Effector CD8-positive, alpha-beta T cell (primary cell): ENCODE measurements at places on chromosomes 5 and 9.

DNA sequence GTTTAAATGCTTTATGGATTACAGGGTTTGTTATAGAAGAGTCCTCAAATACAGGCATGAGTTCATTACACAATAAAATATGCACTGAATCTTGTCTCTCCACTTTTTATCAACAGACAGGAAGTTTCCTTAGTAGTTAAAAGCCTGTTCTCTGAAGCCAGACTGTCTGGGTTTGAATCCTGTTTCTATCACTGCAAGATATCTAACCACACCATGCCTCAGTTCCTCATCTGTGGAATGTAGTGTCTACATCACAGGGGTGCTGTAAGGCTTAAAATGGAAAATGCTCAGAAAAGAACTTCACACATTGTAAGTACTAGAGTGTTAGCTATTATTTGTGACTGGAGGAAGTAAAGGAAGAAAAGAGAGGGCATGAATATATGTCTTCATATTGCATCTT lies 9.3 kb downstream of the LIX1 start:
- no peak for DNase-seq

- peak; percentile 93 for DNase-seq
These were observed at the start of gene NELFB for GRCh38 chr9:137254624-137255447. TSS of gene NELFB (plus strand) at chr9:137255327.

GRCh38 chr9:34253460-34253837 lies 74.6 kb downstream of the UBAP1 start:
- DNase-seq, result no peak

- no peak for DNase-seq
These were observed 93.6 kb downstream of the CYFIP2 start for GRCh38 chr5:157359356-157360055.

DNA sequence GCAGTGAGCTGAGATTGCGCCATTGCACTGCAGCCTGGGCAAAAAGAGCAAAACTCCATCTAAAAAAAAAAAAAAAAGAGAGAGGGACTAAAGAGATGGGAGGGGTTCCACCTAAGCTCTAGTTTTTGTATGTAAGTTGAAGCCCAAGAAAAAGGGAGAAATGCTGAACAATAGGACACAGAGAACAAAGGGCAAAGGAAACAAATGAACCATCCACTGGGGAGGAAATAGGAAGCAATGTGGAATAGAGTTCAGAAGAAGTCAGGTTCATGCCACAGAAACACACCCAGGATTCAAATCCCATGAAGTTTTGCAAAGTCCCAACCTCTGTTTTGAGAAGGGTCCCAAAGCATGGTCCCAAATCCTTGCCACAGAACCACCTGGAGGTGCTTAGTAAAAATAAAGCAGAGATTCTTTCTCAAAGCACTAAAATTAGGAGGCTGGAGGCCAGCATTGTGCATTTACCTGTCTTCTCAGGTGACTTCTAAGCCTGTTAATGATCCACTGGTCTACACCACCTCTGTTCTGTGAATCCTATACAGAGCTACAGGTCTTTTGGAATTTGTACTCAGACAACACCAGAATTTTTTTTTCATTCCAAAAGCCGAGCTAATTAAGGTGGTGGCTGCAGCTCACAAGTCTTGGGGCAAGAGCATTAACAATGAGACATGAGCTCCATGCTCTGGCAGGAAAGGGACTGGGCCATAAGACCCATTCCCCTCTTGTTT lies 177.6 kb downstream of the DOCK8 start:
- DNase-seq, result no peak

- DNase-seq, result peak; percentile 38
These were observed 68.7 kb downstream of the SEMA4D start for GRCh38 chr9:89428901-89429890.

GRCh38 chr5:149406203-149406978 lies 27.3 kb upstream of the IL17B start:
- no peak for DNase-seq

GRCh38 chr5:158017469-158017868 lies 158.5 kb upstream of the CLINT1 start:
- no peak for DNase-seq

DNA sequence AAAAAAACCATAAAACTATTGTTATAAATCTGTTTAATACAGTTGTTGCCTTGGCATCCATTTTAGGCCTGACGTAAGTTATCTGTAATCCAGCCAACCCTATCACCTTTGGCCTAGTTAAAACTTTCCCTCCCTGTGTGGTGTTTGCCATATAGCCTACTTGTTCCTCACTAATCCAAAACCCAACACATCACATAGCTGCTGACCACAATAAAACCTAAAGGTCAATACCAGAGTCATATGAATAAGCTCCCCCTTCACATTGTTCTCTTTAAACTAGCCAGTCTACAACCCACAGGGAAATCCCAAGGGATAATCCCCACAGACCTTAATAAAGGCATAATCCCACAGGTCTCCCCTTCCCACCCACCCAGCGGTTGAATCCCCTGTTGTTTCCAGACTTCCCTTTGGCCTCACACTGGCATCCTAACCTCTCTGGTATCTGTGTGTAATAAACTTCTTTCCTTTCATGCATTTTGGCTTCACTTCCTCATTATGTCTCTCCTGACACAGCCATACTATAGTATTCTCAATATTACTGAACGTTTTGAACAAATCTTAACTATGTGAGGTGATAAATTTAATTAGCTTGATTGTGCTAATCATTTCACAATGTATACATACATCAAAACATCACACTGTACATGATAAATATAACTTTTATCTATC lies 50.8 kb downstream of the DTWD2 start:
- DNase-seq, result no peak

DNA sequence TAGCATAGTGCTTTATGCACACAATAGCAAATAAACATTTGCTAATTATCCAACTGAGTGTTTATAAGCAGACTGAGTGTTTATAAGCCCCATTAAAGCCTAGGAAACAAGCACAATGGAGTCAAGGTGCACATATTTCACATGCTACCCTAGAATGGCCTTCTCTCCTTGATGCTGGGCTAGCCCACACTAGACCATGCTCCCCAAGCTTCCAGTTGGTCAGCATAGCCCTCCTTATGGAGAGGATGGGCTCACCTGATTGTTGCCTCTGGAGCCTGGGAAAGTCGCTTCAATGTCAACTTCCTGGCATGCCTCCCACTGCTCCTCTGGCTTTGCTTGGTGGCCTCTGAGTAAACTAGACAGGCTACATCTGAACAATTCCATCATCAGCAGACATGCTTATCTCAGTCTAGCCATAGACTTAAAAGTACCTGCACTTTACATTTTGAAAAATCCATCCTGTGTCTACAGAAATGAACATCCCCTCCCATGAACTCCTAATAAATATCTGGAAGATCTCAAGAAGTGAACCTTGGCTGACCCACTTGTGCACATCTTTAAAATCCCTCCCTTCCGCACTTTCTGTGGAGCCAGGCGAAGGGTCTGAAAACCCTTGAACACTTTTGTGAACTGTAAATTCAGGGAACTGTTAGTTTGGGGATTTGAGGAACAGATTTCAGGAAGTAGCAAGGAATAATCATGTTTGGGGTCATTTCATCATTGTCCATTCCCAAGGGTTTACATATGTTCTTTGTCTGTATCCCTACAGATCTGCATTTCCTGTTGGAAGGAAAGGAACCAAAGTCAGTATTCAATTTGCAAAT lies 486.6 kb downstream of the ARHGEF28 start:
- no peak for DNase-seq

- no peak for DNase-seq
These were observed 449.3 kb upstream of the KLF4 start for GRCh38 chr9:107938801-107939386.

DNA sequence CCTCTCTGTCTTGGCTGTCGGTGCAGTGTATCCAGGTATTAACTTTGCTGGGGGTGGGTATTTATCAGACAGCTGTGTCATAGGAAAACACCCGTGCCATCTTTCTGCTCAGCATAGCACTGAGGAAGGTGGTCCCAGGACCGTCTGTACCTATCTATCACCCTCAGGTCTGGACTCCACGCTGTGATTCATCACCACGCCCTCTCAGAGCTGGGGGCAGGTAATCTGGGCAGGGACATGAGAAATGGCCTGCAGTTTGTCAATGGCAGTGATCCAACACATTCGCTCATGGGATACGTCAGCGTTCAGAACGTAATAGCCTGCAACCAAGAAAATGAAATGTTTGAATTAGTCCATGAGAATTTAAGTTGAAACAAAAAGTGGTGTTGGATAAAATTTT lies 151.6 kb upstream of the MAP1B start:
- no peak for DNase-seq

- DNase-seq, result no peak
These were observed 189.1 kb upstream of the ANKRD55 start for GRCh38 chr5:56422076-56422762.

- no peak for DNase-seq
These were observed 518.5 kb downstream of the NR2F1-AS1 start for GRCh38 chr5:93062548-93062947.

- DNase-seq, result no peak
These were observed 2.1 kb downstream of the LCN15 start for GRCh38 chr9:136762221-136762691.

DNA sequence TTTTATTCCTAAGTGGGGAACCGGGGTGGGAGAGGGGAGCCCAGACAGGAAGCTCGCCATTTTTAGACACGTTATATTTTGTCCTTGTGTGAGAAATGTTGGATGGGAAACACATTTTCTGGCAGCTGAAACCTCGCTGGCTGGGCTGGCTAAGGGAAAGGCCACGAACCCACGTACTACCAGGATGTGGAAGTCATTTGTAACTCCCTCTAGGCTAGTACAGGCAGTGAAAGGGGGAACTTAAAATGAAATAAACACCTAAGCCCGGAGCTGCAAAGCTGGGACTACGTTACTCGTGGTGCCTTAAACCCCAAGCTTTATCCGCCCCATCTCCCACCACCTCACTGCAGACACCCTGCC lies 42.5 kb downstream of the TMEM174 start:
- no peak for DNase-seq

GRCh38 chr5:145835848-145836239 lies 702 bp upstream of the PRELID2 start:
- no peak for DNase-seq

- no peak for DNase-seq
These were observed 37.0 kb upstream of the LRRC19 start for GRCh38 chr9:27042476-27042875.

- DNase-seq, result no peak
These were observed 342.8 kb downstream of the GABRG2 start for GRCh38 chr5:162410365-162410764.

GRCh38 chr9:89483592-89484474 lies 14.1 kb downstream of the SEMA4D start:
- DNase-seq, result peak; percentile 59

DNA sequence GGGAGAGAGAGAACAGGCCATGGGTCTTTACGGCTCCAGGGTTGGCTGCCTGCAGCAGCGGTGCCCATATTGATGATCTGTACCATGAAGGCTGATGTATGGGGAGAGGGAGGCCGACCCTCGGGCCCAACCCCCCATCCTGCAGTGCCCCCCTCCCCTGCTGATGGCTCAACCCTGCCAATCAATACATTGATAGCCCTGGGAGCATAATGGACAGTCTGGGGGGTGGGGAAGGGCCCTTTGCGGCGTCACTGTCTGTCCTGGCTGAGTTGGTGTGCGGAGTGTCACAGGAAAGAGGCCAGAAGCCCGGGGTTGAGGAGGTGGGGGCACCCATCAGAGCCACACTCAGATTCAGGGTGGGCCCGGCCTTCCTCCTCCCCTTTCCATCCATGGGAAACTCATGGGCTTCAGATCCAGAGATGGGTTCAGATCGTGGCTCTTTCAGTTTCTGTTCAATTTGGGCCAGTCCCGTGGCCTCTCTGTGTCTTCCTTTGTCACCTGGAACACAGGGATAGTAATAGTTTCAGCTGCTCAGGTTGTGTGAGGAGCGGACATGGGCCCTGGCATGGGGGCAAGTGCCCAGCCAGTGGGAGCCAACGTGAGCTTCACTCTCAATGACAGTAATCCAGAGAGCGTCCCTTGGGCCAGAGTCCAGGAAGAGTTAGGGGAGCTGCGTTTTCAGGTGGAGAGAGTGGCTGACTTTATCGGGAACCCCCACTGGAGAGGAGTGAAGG lies 9.5 kb downstream of the FGF18 start:
- no peak for DNase-seq

DNA sequence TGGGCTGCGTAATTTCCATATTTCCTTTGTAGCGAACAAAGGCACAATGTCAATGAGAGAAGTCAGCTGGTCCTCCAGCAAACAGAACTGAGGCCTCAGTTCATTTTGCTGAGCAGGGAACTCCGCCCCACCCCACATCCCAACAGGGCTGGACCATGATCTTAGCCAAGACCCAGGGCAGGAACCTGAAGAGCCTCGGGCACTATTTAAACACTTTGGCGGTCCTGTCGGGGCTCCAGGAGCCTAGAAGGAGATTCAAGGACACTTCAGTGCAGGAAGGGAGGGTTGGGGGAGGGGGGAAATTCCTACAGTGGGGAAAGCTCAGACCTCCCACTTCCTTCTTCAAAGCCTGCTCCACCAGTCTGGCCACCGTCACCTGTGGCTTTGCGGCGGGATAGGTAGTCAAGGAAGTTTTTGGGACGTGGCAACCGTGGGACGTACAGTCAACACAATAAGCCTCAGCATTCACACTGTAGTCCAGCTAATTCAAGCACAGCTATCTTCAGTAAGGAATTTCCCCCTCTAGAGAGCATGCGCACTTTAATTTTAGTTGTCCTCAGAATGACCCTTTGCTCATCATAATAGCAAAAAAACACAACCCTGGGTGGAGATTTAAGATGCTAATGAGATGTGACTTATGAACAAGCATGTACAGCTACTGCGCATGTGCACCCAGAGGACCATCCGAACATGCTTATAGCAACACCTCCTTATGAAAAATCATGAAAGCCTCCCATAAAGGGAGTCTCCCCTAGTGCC lies 30.9 kb downstream of the S1PR3 start:
- no peak for DNase-seq

- DNase-seq, result no peak
These were observed 50.6 kb downstream of the LHFPL2 start for GRCh38 chr5:78597974-78598371.

DNA sequence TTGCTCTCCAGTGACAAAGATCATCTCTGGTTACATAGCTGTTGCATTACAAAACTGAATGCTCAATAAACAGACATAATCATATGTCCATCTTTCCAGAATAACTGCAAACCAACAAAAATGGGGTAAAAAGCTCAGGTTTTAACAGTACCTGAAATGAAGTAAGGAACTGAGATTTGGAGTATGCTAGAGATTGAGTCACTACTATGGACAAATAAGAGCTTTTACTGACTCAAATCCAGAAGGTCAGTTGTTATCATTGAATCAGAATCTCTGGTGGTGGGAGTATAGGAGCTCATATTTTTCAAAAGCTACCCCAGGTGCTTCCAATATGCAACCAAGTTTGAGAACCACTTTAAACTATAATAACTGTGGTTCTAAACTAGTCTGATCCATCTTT lies 4.1 kb upstream of the RAPGEF6 start:
- no peak for DNase-seq

- no peak for DNase-seq
These were observed 425.3 kb downstream of the CSNK1G3 start for GRCh38 chr5:123937230-123937629.

GRCh38 chr9:3647652-3648051 lies 121.9 kb upstream of the RFX3 start:
- DNase-seq, result no peak

- DNase-seq, result no peak
These were observed 220.0 kb downstream of the GLIS3 start for GRCh38 chr9:4079906-4080305.
